Osteocyte (in vitro differentiated cells): ENCODE measurements at places on chromosomes 1 and 21. TPM values are rescaled to one million over a fixed set of nuclear protein-coding genes. Genes with fewer than 3 reads are reported as not detected.

DNA sequence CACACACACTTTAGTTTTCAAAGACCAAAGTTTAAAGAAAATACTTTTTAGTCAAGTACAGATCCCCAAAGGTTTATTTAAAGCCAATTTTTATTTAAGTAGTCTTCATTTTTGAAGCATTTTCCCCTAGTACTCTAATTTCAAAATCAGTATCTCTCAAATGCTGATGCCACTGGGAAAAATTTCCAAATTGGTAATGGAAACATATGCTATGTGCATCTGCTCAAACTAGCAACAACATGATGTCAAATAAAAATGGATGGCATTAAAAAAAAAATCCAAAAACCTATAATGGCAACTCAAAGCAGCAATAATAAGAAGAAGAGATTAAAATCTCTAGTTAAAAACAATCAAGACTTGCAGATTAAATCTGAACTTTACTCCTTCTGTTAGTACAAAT, 58.6 kb downstream of the ZNHIT6 start:
- peaks cover 48% of the 10 kb centered on the region for H3K36me3 ChIP-seq
- peaks cover 6% of the 10 kb centered on the region for H3K4me1 ChIP-seq

EFNA1 gene
- 29.3 and 31.3 TPM in 2 replicates for total RNA-seq

RNF207 gene
- total RNA-seq: 12.4 TPM in 2 replicates

SPOCD1 gene
- 0.44 and 0.67 TPM in 2 replicates for total RNA-seq

ARTN gene
- total RNA-seq: 0.81 and 1.1 TPM in 2 replicates
